Lung (tissue), 17 donors: ENCODE measurements at places on chromosomes 1 and 21. TPM values are rescaled to one million over a fixed set of nuclear protein-coding genes. Genes with fewer than 3 reads are reported as not detected.

- H3K4me1 ChIP-seq = no peaks in the 10 kb centered on the region
- no peak overlapping the region for H3K4me3 ChIP-seq
- no peak overlapping the region for H3K27ac ChIP-seq
- no peak for DNase-seq
Measured at GRCh38 chr1:236612349-236612748, 8.0 kb upstream of the HEATR1 start.

GRCh38 chr21:41361053-41361785, 608 bp upstream of the MX2 start:
- no peaks in the 10 kb centered on the region for H3K27me3 ChIP-seq
- peak overlapping the region; percentile 95 for H3K27ac ChIP-seq
- DNase-seq = no peak
- H3K4me1 ChIP-seq = no peaks in the 10 kb centered on the region
- peaks cover 1% of the 10 kb centered on the region for H3K36me3 ChIP-seq

DNA sequence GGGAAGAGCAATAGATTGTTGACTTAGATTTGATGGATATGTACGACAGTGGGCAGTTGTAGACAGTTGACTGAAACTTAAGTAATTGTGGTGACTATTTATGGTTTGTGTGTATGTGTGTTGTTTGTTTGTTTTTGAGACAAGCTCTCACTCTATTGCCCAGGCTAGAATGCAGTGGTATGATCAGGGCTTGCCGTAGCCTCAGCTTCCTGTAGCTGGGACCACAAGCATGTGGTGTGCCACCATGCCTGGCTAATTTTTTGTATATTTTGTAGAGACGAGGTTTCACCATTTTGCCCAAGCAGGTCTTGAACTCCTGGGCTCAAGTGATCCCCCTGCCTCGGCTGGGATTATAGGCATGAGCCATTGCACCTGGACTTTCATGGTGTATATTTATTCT, 9.8 kb downstream of the SDHC start:
- H3K36me3 ChIP-seq = peaks cover 14% of the 10 kb centered on the region
- H3K4me1 ChIP-seq = no peaks in the 10 kb centered on the region
- no peaks in the 10 kb centered on the region for H3K27me3 ChIP-seq
- H3K4me3 ChIP-seq = no peak overlapping the region
- no peak for DNase-seq

DNA sequence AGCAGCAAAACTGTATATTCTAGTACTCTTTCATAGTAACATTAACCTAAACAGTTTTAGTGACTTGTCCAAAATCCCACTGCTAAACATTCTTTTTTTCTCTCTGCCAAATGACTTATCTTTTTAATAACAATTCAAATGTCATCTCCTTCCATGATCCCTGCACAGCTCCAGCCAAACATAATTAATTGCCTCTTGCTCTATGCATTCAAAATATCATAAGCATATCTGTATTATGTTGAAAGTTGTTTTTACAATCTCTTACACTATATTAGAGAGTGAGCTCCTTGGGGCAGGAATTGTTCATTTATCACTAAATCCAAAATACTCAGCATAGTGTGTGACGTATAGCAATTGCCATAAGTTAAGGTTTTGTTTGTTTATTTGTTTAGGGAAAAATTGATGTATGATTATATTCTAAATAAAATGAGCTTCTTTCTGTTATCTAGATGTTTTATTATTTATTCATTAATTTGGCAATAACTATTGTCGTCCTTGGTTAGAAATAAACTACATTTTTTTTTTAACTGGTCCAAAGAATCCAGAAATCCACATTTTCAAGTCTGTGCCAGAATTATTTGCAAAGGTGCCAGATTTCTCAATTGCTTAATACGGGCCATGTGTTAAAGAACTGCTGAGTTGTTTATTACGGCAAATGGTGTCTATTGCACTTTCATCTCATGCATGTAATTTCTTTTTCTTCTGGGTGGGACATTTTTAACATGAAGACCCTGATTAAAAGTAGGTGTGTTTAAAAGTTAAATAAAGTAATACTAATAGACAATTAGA, 577.2 kb upstream of the ZRANB2 start:
- no peak overlapping the region for H3K27ac ChIP-seq
- no peaks in the 10 kb centered on the region for H3K36me3 ChIP-seq
- H3K27me3 ChIP-seq = no peaks in the 10 kb centered on the region
- no peak for DNase-seq
- H3K4me1 ChIP-seq = no peaks in the 10 kb centered on the region

GRCh38 chr1:8754993-8755392, 62.4 kb downstream of the RERE start:
- H3K27ac ChIP-seq = no peak overlapping the region
- H3K36me3 ChIP-seq = peaks cover 2% of the 10 kb centered on the region
- H3K4me1 ChIP-seq = no peaks in the 10 kb centered on the region
- peak; percentile 31 for DNase-seq
- H3K27me3 ChIP-seq = no peaks in the 10 kb centered on the region

DNA sequence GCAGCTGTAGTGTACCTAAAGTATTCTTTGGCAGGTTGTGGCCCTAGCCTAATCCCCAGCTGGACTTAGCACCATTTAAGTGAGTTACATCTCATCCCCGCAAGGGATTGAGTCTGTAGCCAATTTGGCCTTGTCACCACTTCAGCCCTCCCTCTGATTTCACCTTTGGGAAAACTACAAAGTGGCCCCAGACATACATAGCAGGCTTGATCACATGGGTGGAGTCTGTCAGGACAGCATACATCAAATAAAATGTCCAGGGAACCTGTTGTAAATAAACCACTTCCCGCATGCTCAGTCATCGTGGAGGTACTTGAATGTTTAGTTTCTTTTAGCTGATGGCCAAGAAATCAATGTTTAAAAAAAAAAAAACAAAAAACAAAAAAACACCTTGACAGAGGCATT, 142.5 kb downstream of the DHRS3 start:
- H3K4me1 ChIP-seq = peaks cover 46% of the 10 kb centered on the region
- no peak overlapping the region for H3K4me3 ChIP-seq
- no peak for DNase-seq
- no peaks in the 10 kb centered on the region for H3K27me3 ChIP-seq
- peak overlapping the region; percentile 83 for H3K27ac ChIP-seq

- no peaks in the 10 kb centered on the region for H3K4me1 ChIP-seq
- no peak for DNase-seq
- no peak overlapping the region for H3K4me3 ChIP-seq
- no peak overlapping the region for H3K27ac ChIP-seq
Measured at GRCh38 chr1:222010306-222010705, 268.4 kb upstream of the DUSP10 start.

GRCh38 chr21:40047211-40047610, 180.0 kb downstream of the PCP4 start:
- no peaks in the 10 kb centered on the region for H3K27me3 ChIP-seq
- DNase-seq = no peak
- no peaks in the 10 kb centered on the region for H3K4me1 ChIP-seq

Gene G0S2
- 53.4 TPM for total RNA-seq

Gene ABCA4
- total RNA-seq = 1.00 TPM
